ENCODE measurements at places on chromosomes 16 and 17.

- DNase-seq, result peak; percentile 65
Measured at GRCh38 chr16:81071805-81072204, 5.2 kb downstream of the C16orf46 start.

GRCh38 chr16:88868974-88869672, 2.7 kb upstream of the PABPN1L start:
- no peak for DNase-seq

- no peak for DNase-seq
Measured at GRCh38 chr16:67384778-67385510, 8.4 kb downstream of the TPPP3 start.

GRCh38 chr16:9012848-9013507, 49.3 kb upstream of the USP7 start:
- no peak for DNase-seq

- no peak for DNase-seq
Measured at GRCh38 chr17:4587803-4588202, 3.5 kb downstream of the SMTNL2 start.

Measured in inflammatory macrophage treated with lipopolysaccharide for 1 hour (primary cell).